ENCODE measurements at places on chromosomes 7 and 10. TPM values are rescaled to one million over a fixed set of nuclear protein-coding genes. Genes with fewer than 3 reads are reported as not detected.

ZNF783 gene
- 8.6 TPM for total RNA-seq

AKR1B15 gene
- not detected for total RNA-seq

NAPEPLD gene
- total RNA-seq = 12.2 TPM

PKD1L1 gene
- 0.03 TPM for total RNA-seq

DNA sequence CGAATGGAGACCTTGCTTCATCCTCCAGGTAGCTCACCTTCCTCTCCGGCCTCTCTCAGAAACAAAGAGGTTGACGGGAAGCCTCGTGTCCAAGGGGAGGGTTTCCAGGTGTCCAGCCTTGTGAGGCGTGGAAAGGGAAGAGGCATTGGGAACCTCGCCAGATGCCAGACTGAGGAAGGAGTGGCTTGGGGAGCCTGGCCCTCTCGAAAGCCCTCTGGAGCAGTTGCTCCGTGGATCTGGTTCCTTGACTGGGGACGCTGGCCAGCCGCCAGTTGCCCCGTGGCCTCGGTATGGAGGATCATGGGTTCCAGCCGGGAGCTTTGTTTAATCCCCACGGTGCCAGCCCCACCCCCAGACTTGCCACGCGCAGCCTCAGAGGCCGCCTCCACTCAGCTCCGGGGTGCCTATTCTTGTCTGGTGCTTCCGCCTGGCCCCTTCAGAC lies 30.3 kb upstream of the SUN1 start:
- H3K27ac ChIP-seq = no peak overlapping the region
- H3K36me3 ChIP-seq = no peaks in the 10 kb centered on the region
- H3K4me3 ChIP-seq = no peak overlapping the region
- no peaks in the 10 kb centered on the region for H3K4me1 ChIP-seq
- DNase-seq = no peak

DNA sequence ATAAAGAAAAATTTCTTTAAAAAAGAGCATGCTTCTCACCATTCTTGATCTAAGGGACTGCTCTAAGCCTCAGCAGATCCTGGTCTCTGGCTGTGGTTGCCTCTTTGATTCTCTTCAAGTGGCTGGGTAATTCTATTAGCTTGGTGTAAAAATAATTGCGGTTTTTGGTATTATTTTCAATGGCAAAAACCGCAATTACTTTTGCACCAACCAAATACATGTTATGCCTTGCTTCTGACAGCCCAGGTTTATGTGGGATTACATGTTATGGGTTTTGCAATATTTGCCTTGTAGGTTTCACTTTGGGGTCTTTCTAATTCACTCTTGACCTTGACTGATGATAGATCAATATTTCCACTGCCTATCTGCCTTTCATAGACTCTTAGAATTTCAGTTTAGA lies 20.0 kb upstream of the CREB5 start:
- no peaks in the 10 kb centered on the region for H3K27me3 ChIP-seq
- H3K36me3 ChIP-seq = no peaks in the 10 kb centered on the region
- no peak overlapping the region for H3K27ac ChIP-seq
- no peak for DNase-seq

DNA sequence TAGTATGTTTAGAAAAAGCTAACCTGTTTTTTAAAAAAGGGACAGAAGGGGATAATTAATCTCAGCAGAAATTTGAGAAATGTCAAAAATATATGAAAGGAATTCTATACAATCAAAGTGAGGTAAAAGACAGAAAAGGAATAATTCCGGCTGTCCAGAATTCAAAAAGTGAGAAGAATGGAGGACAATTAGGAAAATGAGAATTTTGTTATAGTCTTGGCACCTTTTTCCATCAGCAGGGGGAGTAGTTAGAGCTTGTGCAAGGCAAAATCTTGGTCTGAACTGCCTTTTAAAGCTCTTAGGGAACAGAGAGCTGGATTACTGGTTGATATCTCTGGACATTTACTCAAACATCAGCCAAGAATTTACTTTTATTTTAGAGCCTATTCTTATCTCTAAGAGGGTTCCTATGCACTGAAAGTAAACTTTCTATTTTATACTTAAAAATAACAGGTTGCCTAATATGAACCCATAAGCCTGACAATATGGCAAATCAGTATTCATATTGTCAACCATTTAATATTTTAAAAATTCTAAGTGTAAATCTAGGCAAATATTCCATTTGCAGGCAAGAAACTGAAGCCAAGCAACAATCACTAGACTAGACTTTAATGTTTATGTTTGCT lies 185.6 kb downstream of the ANK3 start:
- H3K36me3 ChIP-seq = no peaks in the 10 kb centered on the region
- DNase-seq = peak; percentile 70
- H3K4me3 ChIP-seq = no peak overlapping the region
- no peak overlapping the region for H3K27ac ChIP-seq
- no peaks in the 10 kb centered on the region for H3K27me3 ChIP-seq
